ENCODE measurements at places on chromosomes 11 and 22. TPM values are rescaled to one million over a fixed set of nuclear protein-coding genes. Genes with fewer than 3 reads are reported as not detected.

TEX12 gene
- not detected for total RNA-seq

- H3K27me3 ChIP-seq: no peaks in the 10 kb centered on the region
- H3K4me3 ChIP-seq: no peak overlapping the region
- DNase-seq: no peak
Measured at GRCh38 chr22:49785046-49785521, 42.6 kb downstream of the BRD1 start.

SGSM1 gene
- 4.5 TPM for total RNA-seq

GRCh38 chr22:39690881-39691605, 120.5 kb downstream of the CACNA1I start:
- no peak overlapping the region for H3K27ac ChIP-seq
- H3K4me1 ChIP-seq: peaks cover 13% of the 10 kb centered on the region
- peaks cover 49% of the 10 kb centered on the region for H3K27me3 ChIP-seq

GRCh38 chr11:77151804-77152509, 23.9 kb downstream of the MYO7A start:
- DNase-seq: no peak
- no peaks in the 10 kb centered on the region for H3K36me3 ChIP-seq
- no peaks in the 10 kb centered on the region for H3K27me3 ChIP-seq
- no peak overlapping the region for H3K4me3 ChIP-seq
- H3K27ac ChIP-seq: no peak overlapping the region
- peaks cover 3% of the 10 kb centered on the region for H3K4me1 ChIP-seq

GRCh38 chr11:116312570-116313391, 460.0 kb downstream of the BUD13 start:
- no peak overlapping the region for H3K27ac ChIP-seq
- no peaks in the 10 kb centered on the region for H3K27me3 ChIP-seq
- H3K36me3 ChIP-seq: no peaks in the 10 kb centered on the region

DNA sequence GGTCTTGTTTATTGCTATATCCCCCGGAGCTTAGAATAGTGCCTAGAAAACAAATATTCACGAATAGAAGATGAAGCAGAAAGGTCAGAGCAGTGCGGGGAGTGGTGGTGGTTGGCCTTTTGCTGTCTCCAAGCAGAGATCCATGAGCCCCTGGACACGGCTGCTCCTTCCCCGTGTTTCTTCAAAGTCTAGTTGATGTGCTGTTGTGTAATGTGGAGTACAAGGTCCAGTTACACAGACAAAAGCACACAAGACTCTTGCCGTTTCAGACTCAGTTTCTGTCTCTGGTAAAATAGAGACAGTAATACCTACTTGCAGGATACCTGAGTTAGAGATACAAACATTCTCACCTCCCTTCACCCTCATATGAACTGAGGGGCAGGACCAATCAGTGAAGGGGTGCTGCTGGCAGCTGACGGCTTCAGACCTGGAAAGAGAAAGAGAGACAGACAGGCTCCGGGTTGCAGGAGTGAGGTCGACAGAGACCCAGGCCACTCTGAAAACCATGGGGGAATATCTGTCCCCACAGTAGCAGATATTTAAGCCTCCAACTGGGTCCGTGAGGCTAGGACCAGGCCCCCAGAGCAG, 56.2 kb downstream of the RASSF10 start:
- H3K36me3 ChIP-seq: no peaks in the 10 kb centered on the region
- no peak for DNase-seq
- no peak overlapping the region for H3K27ac ChIP-seq
- no peaks in the 10 kb centered on the region for H3K27me3 ChIP-seq
- H3K4me3 ChIP-seq: no peak overlapping the region

- no peaks in the 10 kb centered on the region for H3K27me3 ChIP-seq
- H3K4me1 ChIP-seq: no peaks in the 10 kb centered on the region
- no peaks in the 10 kb centered on the region for H3K36me3 ChIP-seq
Measured at GRCh38 chr22:28562324-28562723, 117.3 kb downstream of the TTC28 start.

DNA sequence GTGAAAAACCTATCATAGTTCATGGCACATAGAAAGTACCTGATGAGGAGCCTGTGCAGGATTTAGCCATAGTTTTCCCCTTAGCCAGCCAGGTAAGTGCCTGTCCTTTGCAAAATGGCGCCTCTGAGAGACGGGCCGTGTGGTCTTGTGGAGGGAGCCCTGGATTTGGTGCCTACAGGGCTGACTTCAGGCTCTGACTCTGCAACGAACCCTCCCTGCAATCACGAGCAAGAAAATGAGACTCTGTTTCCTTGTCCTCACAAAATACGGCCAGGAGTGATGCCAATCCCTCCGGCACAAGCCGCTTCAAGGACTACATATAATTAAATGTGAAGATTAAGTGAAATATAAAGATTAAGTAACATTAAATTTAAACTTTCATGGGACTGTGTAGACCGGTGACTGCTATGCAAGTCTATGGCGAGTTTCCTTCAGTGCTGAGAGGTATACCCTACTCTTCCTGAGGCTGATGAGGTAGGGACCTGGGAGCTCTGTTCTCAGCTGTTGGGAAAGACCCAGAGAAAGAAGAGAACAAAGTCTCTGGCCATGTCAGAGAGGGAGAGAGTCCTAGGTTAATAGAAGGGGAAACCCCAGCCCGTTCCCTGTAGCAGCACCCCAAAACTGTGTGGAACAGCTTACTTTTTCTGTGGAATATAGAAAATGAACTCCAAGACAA, 6.1 kb upstream of the CXCR5 start:
- H3K4me3 ChIP-seq: no peak overlapping the region
- DNase-seq: no peak
- no peaks in the 10 kb centered on the region for H3K36me3 ChIP-seq
- no peak overlapping the region for H3K27ac ChIP-seq
- no peaks in the 10 kb centered on the region for H3K4me1 ChIP-seq

GTSE1 gene
- total RNA-seq: 1.0 TPM

- DNase-seq: no peak
- H3K27ac ChIP-seq: no peak overlapping the region
- no peak overlapping the region for H3K4me3 ChIP-seq
Measured at GRCh38 chr11:61609000-61609979, 28.4 kb upstream of the SYT7 start.

DNA sequence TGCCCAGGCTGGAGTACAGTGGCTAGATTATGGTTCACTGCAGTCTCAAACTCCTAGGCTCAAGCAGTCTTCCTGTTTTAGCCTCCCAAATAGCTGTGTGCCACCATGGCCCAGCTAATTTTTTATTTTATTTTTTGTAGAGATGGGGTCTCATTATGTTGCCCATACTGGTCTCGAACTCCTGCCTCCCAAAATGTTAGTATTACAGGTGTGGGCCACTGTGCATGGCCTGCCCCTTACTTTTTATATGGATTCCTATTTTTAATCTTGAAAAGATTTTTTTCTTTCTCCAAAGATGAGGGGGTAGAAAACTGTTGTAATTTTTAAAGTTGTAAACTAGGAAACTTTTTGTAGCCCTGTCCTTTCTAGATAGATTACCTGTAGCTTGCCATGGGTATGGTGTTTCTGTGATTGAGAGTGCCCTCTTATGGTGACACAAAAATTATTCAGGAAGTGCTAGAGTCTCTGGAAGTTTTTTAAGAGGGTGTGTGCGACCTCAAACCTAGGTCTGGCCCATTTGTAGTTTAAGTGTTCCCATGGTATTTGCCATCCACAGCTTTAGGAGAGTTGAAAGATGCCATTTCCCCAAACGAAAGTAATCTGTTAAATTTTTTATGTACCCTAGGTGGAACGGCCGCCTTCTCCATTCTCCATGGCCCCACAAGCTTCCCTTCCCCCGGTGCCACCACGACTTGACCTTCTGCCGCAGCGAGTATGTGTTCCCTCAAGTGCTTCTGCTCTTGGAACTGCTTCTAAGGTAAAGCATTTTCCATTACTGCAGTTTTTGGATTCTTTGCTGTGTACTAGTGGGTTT, 32.4 kb downstream of the MCAM start:
- no peaks in the 10 kb centered on the region for H3K4me1 ChIP-seq
- H3K27me3 ChIP-seq: no peaks in the 10 kb centered on the region
- no peak overlapping the region for H3K27ac ChIP-seq

TBX1 gene
- 3.4 TPM for total RNA-seq

DNA sequence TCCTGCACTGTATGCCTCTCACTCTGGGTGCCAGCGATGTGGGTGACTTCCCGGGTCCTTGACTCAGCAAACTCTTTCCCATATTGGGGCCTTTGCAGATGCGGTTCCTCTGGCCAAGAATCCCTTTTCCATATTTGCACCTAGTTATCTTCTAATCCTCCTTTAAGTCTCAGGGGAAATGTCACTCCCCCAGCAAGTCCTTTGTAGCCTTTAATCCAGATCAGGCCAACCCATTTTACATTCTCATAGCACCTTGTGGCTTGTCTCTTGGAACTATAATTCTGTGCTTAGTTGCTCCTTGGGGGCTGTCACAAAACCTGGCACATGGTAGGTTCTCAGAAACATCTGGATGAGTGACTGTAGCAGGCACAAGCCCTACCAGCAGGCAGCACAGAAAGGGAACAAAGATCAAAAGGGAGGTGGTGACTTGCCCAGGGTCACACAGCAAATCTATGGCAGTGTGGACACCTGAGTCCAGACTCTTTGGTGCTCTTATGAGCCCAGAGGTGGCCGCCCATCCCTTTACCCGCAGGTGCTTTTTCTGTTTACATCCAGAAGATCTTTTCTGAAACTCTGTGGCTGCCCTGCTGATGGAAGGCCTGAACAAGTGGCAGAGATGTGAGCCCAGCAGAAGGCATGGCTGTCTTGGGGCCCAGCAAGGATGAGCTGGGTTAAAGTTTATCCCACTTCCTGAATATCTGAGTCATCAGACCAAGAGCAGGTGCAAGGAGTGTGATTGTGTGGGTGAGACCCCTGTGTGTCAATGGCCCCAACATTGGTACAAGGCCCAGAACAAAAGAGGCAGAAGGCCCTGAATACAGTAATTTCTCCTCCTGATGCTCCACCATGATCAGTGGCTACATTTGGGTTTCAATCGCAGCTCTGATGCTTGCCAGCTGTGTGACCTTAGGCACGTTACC, 78.6 kb upstream of the GRK3 start:
- H3K4me3 ChIP-seq: no peak overlapping the region
- no peak overlapping the region for H3K27ac ChIP-seq
- no peak for DNase-seq
- peaks cover 6% of the 10 kb centered on the region for H3K4me1 ChIP-seq

DNA sequence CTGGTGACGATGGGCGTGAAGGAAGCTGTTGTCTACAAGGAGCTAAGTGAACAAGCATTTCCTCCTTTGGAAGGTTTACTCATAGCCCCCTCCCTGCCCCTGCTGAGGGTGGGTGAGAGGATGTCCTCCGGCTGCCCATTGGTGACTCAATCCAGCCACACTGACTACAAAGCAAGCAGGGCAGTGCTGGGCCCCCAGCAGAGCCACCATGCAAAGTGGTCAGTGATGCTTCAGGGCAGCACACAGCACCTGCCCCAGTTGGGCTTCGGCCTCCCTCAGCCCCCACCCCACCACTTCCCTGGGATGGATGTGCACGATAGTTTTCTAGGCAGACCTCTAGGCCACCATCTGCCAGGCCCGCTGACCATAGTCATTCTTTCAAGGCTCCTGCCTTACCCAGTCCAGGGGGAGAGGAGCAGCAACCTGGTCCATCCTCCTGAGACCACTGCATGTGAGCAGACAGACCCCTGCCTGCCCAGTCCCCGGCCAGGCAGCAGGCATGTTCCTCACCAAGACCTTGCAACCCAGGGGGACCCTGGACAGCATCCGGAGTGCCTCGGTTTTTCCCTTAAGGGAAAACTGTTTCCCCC, 125.1 kb downstream of the BCR start:
- no peak overlapping the region for H3K4me3 ChIP-seq
- DNase-seq: peak; percentile 18
- H3K4me1 ChIP-seq: peaks cover 12% of the 10 kb centered on the region
- no peaks in the 10 kb centered on the region for H3K36me3 ChIP-seq
- H3K27ac ChIP-seq: peak overlapping the region; percentile 82

PDE2A gene
- 20.5 TPM for total RNA-seq

DNA sequence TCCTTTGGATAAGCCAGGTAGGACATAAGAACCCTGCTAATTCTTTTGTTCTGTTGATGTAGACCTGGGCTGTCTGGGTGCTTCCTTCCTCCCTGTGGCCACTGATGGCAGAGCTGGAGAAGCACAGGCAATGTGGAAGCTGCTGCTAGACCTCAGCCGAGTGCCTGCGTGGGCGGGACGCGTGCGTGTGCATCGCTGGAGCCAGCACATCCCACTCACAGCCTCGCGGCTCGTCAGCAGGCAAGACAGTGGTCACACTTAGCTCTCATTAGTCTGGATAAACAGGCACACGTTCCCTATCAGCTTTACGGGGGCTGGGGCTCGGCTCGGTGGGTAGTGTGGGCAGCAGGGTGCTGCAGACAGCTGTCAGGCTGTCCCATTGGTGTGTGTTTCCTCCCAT, 155.7 kb downstream of the GRIK4 start:
- H3K27ac ChIP-seq: no peak overlapping the region
- no peak for DNase-seq
- no peaks in the 10 kb centered on the region for H3K36me3 ChIP-seq
- H3K27me3 ChIP-seq: no peaks in the 10 kb centered on the region
- no peaks in the 10 kb centered on the region for H3K4me1 ChIP-seq

SLC25A18 gene
- not detected for total RNA-seq

DNA sequence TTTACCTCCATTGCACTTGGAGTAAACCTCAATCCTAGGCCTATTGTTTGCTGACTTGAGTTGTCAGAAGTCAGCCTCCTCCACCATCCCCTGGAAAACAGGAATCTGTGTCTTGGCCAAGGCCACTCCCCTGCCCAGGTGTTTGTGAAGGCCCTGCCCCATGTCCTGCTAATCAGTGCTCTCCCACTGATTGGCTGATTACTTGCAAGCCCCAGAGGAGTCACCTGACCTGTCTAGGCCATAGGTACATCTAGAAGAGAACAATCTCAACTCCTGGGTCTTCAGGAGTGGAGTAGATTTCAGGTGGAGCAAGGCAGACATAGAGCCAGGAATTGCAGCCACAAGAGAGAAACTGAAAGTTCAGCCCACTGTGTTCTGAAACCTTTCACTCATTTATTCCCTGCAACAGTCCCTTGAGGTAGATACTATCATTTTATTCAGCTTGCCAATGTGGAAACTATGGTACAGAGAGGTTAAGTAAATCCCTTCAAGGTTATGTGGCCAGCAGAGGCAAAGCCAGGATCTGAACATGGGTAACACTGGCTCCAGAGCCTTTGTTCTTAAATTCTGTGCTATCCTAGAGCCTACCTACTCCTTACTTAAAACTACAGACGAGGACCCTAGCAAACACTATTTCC, 10.4 kb downstream of the OAF start:
- no peak overlapping the region for H3K27ac ChIP-seq
- no peak overlapping the region for H3K4me3 ChIP-seq
- H3K4me1 ChIP-seq: peaks cover 10% of the 10 kb centered on the region
- H3K36me3 ChIP-seq: peaks cover 6% of the 10 kb centered on the region

PLEKHB1 gene
- total RNA-seq: 9.6 TPM

ZNF280B gene
- total RNA-seq: 0.49 TPM

GRCh38 chr11:129048911-129049310, 106.2 kb upstream of the TP53AIP1 start:
- H3K4me1 ChIP-seq: no peaks in the 10 kb centered on the region
- no peak overlapping the region for H3K4me3 ChIP-seq
- no peaks in the 10 kb centered on the region for H3K36me3 ChIP-seq
- H3K27me3 ChIP-seq: no peaks in the 10 kb centered on the region

KCNJ5 gene
- total RNA-seq: 3.3 TPM

OR2AG2 gene
- 0.18 TPM for total RNA-seq

GRCh38 chr11:13869398-13869886, 93.1 kb upstream of the SPON1 start:
- no peaks in the 10 kb centered on the region for H3K4me1 ChIP-seq
- no peaks in the 10 kb centered on the region for H3K27me3 ChIP-seq
- H3K36me3 ChIP-seq: no peaks in the 10 kb centered on the region
- H3K27ac ChIP-seq: no peak overlapping the region
- no peak overlapping the region for H3K4me3 ChIP-seq

Data from lung (tissue), 17 donors.